ENCODE measurements at places on chromosomes 3 and 15. TPM values are rescaled to one million over a fixed set of nuclear protein-coding genes. Genes with fewer than 3 reads are reported as not detected.

DNA sequence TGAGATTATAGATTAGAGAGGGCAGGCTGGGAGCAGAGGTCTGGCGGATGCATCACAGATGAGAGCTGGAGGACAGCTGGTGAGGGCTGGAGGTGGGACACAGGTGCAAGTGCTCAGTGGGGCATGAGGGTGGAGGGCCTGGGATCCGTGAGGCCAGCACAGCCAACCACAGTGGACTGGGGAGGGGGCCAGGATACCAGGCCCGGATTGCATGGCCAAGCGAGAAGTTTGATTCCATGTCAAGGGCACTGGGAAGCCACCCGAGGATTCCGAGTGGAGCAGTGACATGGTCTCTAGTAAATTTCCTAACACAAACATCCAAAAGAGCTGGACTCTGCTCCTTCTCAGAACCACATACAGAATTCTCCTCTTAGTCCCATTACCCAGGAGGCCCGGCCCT is 44.0 kb upstream of the SLC41A3 start:
- no peak for DNase-seq

- DNase-seq, result no peak
These were observed 217.4 kb upstream of the WNT5A start for GRCh38 chr3:55704521-55704920.

GRCh38 chr3:107676469-107677309 is 153.9 kb downstream of the BBX start:
- DNase-seq, result peak; percentile 41

GRCh38 chr3:56309465-56309864 is 158.8 kb downstream of the ERC2 start:
- DNase-seq, result no peak

- peak; percentile 91 for DNase-seq
These were observed 370.6 kb upstream of the PROK2 start for GRCh38 chr3:72155391-72156064.

DNA sequence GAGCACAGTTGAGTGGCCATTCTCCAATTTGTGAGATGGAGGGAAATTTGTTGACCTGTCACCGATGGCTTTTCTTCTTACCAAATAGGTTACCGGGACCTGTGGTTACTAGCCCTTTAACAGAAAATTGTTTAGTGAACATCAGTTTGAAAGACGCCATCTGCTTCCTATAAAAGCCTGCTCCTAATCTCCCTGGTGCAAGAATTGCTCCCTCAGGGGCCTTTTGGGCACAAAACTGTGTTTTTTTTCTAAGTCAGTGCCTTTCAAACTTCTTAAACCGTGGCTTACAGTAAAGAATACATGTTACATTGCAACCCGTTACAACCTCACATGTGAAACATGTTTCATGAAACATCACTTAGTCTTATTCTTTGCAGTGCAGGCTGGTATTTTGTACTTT is 15.0 kb downstream of the CACNA2D3 start:
- no peak for DNase-seq

- no peak for DNase-seq
These were observed 20.2 kb upstream of the TNFSF10 start for GRCh38 chr3:172543419-172543818.

GRCh38 chr3:43606284-43606683 is 15.5 kb downstream of the ANO10 start:
- no peak for DNase-seq

The PLA2G4D gene
- not detected for total RNA-seq

The CCDC39 gene
- total RNA-seq, result not detected

All from lung microvascular endothelial cell (primary cell).